Hippocampal formation (tissue), 2 donors: ENCODE measurements at places on chromosomes 3 and 15.

- no peak for DNase-seq
These were observed 23.8 kb upstream of the ANXA2 start for GRCh38 chr15:60421544-60421943.

DNA sequence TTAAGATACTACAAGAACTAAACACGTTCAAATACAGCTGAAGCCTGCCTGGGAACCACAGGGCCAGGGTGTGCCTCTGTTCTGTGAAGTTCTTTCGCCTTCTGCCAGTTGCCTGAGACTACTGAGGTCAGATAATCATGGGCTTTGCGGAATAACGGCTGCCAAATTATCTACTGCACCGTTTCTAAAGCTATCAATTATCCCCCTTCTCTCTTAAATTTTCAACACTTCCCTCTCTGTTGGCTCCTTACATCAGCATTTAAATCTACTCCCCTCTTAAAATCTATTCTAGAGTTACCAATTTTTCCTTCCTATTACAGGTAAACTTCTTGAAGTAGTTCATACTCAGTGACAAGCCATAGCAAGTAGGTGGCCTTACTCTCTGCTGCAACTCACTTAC, 6.2 kb upstream of the NEO1 start:
- DNase-seq: no peak

GRCh38 chr3:98577178-98577895, 16.1 kb downstream of the CPOX start:
- no peak for DNase-seq

GRCh38 chr3:23663661-23664186, 142.0 kb upstream of the UBE2E1 start:
- DNase-seq: no peak

DNA sequence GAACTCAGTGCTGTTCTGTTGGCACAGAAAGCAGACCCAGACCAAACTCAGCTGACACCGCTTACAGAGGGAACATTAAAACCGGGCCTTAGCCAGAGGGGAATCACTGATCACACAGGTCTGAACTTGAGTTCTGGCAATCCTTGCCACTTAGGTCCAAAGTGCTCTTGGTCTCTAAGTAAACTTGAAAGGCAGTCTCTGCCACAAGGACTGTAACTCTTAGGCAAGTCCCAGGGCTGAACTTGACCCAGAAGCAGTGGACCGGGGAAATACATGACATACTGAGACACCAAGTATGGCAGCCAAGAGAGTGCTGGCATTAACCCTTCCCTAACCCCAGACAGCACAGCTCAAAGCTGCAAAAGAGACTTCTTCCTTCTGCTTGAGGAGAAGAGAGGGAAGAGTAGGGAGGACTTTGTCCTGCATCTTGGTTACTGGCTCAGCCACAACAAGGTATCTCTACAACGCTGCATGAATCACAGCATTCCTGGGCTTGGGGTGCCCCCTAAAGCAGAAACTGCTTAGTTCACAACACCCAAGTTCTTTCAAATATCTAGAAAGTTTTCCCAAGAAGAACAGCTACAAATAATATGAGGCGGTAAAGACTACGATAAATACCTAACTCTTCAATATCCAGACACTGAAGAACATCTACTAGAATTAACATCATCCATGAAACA, 32.5 kb downstream of the NAALADL2 start:
- DNase-seq: no peak

- DNase-seq: no peak
These were observed 23.3 kb upstream of the TMEM158 start for GRCh38 chr3:45249391-45249790.

DNA sequence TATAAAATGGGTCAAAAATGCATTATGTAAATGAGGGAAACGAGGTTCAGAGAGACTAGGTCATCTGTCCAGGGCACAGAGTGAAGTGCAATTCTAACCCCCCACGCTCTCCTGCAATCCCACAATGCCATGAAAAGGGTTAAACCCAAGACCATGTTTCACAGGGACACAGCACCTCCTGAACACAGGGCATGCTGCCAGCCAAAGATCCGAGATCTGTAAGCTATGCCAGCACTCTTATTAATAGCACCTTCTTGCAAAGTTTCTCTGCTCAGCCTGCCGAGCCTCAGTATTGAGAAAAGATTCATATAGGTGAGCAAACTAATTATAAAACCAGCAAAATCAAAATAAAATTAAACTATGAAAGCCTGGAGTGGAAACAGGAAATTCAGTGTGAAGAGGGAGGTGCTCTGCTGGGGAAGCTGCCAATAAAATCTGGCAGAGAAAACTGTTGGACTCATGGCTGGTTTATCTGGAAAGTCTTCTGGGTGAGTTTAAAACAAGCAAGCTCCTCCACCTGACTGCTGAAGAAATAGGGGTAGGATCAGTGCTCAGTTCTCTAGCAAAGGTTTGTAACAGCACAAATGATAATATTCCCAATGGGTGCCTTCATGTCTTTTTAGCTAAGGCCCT, 50.3 kb downstream of the LRIG1 start:
- peak; percentile 65 for DNase-seq

DNA sequence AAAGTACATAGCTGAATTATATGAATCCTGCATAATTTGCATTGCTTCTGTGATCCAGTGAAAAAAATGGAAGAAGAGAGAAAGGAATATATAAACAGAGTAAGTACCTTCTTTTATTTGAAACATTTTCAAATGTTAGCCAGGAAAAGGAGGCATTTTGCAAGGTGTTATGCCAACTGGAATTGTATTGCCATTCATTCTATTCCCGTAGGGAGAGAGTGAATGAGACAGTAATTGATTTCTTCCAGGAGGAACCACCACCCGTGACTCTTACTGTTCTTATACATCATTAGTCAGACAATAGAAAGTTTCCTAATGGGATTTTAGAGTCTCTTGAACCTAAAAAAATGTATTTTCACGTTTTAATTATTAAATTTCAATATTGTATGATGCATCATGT, 324.1 kb upstream of the ALCAM start:
- no peak for DNase-seq

- no peak for DNase-seq
These were observed 1209.6 kb downstream of the ZPLD1 start for GRCh38 chr3:103644450-103644849.

- no peak for DNase-seq
These were observed 78.8 kb downstream of the TJP1 start for GRCh38 chr15:29743475-29743874.

DNA sequence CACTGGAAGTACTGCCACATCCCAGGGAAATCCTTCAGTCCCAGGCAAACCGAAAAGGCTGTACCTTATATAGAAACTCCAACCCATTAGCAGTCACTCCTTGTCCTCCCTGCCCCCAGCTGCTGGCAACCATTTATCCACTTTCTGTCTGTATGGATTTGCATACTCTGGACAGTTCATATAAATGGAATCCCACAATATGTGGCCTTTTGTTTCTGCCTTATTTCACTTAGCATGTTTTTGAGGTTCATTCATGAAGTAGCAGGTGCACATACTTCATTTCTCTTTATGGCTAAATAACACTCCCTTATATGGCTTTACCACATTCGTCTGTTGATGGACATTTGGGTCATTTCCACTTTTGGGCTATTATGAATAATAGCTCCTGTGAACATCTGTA, 51.6 kb upstream of the CMTM8 start:
- no peak for DNase-seq

GRCh38 chr3:46482632-46483350, 15.0 kb upstream of the RTP3 start:
- DNase-seq: no peak

DNA sequence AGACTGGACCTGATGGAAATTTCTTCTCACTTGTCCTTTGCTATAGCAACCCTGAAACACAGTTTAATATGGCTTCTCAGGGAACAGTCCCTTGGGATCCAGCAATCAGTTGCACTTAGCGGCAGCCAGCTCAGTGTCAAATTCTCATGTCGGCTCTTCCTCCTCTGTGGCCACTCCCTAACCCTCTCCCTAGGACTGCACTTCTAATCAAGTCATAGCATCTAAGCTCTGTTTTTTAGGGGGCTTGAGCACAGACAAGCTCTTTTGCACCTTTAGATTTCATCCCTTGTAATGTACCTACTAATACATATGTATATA, 250.5 kb upstream of the TLE3 start:
- no peak for DNase-seq

DNA sequence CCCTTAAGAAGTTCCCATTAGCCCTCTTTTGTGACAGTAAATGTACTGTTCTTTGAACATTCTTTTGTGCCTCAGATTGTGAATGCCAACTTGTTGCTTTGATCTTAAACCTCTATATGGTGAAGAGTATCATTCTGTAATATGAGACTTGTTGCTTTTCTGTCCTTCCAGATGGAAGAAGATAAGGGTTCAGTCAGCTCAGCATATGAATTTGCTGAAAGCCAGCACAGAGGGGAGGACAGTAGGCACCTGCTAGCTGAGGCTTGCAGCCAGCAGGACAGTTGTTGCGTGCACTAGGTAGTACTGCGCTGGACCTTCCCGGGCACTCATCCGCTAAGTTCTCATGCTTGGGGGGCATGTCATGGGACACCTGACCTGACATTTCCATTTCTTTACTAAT, 74.7 kb downstream of the DCUN1D1 start:
- no peak for DNase-seq

DNA sequence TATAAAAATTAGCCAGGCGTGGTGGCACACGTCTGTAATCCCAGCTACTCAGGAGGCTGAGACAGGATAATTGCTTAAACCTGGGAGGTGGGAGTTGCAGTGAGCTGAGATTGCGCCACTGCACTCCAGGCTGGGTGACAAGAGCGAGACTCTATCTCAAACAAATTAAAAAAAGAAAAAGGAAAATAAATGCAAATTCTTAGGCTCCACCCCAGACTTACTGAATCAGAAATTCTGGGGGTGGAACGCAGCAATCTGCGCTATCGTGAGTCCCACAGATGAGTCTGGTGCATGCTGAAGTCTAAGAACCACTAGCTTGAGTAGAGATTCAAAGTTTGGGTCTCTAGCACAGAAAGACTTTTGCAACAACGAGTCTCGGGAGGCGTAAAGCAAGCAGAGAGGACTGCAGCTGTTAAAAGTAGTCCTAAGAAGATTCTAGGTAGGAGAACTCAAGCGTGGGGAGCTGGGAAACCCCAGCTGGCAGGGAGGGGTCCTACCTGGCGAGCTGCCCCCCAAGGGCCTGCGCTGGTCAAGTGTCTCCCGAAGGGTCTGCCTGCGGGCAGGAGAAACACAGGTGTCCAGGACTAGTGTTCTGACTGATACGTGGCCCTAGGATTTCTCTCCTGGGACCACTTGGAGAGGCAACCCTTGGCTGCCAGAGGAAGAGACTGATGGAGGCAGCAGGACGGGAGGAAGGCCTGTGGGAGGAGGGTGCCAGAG, 21.9 kb downstream of the CEP19 start:
- DNase-seq: no peak

DNA sequence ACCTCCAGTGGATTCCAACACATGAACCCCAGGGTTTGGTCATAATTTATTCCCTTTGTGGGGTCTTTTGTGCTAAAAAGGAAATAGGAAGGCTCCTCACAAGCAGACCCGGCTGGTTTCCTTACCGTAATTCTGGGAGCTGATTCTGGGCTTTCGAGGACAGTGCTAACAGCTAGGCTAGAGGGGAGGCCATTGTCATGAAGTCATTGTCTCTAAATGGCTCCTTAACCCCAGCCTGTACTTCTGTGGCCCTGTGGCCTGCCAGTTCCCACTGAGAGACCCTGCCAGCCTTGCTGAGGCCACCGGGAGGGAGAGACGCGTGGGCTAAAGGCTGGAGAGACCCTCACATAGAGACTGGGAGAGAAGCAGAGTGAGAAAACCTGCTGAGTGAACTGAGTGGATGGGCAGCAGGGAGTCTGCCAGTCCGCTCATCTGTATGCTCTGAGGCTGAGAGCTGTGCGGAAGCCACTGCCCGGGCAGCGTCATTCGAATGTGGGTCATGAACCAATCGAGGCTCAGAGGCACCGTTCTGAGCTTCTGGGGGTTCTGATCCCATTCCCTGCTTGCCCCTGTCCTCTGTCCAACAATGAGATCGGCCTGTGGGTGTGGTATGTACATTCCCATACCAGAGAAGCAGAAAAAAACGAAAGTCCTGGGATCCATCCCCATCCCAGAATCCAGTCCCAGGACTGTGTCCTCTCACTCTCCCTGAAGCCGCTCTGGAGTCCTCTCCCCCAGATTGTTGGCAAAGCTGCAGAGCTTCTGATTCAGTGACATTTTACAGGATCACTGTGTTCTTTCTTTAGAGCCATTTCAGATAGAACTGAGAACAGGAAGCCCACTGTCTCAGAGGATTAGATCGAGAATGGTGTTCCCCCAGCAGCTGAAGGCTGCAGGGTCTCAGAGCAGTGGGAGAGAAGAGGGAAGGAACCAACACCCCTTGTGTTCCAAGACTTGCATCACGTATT, 21.3 kb upstream of the DGKG start:
- peak; percentile 31 for DNase-seq

- no peak for DNase-seq
These were observed 100.7 kb downstream of the ARNT2 start for GRCh38 chr15:80504931-80505330.

DNA sequence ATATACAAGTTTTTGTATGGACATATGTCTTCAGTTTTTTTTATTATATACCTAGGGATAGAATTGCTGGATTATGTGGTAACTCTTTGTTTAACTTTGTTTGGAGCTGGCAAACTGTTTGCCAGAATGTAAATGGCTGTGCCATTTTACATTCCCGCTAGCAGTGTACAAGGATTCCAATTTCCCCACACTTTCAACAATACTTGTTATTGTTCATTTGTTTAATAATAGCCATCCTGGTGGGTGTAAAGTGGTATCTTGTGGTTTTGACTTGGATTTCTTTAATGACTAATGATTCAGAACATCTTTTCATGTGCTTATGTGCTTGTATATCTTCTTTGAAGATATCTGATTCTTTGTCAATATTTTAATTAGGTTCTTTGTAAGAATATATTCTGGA, 64.4 kb downstream of the ZNF609 start:
- DNase-seq: no peak

DNA sequence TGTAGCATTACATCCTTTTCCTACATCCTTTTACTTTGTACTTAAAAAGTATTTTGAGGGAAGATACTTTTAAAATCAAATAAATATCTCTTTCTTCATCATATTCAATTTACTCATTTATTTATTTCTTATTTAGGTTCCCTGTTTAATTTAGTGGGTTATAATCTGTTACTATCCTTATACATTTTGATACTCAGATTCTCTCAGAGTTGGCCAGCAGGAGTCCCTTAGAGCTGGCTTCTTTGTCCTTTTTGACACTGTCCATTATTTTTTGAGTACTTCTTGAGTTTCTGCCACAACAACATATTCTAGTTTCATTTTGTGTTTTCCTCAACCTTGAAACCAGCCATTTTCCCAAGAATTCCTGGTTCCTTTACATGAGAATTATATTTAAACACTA, 111.6 kb upstream of the DCBLD2 start:
- no peak for DNase-seq

DNA sequence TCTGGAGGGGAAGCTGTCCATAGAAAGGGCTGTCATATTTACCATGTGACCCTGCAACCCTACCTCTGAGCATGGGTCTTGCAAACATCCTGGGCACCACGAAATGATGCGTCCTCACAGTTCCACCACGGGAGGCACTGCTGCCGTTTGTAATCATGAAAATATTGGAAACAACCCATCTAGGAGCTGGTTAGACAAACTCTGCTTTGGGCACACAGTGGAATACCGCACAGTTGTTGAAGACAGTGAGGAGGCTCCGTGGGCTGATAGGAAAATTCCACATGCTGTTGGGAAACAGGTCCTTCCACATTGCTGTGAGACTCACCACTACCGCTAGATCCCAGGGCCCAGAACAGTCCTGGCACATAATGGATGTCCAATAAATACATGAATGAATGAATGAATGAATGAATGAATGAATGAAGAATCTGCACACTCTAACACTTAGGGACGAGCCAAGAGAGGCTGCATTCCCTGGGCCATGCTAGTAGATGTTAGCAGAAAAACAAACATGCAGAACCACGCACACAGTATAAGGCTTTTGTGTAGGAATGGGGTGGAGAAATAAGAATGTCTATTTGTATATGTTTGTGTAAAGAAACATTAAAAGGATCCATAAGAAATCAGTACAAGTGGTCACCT, 40.6 kb downstream of the TPRA1 start:
- no peak for DNase-seq
